ENCODE measurements at places on chromosomes 2 and 18.

DNA sequence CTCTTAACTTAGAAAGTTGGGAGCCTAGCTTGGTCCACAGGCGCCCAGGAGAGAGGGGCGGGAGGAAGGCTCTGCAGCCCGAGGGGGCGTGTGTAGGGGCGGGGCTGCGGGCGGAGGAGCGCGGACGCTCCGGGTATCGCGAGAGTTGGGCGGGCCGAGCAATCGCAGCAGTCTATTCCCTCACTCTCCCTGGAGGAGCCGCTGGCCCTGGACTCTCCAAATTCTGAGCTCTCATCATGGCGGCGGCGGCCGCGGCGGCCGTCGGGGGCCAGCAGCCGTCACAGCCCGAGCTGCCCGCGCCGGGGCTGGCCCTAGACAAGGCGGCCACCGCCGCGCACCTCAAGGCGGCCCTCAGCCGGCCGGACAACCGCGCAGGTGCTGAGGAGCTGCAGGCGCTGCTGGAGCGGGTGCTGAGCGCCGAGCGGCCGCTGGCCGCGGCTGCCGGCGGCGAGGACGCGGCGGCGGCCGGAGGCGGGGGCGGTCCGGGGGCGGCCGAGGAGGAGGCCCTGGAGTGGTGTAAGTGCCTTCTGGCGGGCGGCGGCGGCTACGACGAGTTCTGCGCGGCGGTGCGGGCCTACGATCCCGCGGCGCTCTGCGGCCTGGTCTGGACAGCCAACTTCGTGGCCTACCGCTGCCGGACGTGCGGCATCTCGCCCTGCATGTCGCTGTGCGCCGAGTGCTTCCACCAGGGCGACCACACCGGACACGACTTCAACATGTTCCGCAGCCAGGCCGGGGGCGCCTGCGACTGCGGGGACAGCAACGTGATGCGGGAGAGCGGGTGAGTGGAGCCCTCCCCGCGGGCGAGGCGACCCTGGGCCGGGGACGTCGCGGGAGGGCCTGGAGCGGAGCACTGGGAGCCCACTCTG, at the start of gene UBR3:
Gene UBR3 (plus strand): TSS at position 183 of the 869 bp plus-strand sequence. CDS start 54 bp downstream, at position 237.
- peak; percentile 87 for DNase-seq

- no peak for DNase-seq
These were observed 11.6 kb downstream of the NFE2L2 start for GRCh38 chr2:177252808-177253531.

DNA sequence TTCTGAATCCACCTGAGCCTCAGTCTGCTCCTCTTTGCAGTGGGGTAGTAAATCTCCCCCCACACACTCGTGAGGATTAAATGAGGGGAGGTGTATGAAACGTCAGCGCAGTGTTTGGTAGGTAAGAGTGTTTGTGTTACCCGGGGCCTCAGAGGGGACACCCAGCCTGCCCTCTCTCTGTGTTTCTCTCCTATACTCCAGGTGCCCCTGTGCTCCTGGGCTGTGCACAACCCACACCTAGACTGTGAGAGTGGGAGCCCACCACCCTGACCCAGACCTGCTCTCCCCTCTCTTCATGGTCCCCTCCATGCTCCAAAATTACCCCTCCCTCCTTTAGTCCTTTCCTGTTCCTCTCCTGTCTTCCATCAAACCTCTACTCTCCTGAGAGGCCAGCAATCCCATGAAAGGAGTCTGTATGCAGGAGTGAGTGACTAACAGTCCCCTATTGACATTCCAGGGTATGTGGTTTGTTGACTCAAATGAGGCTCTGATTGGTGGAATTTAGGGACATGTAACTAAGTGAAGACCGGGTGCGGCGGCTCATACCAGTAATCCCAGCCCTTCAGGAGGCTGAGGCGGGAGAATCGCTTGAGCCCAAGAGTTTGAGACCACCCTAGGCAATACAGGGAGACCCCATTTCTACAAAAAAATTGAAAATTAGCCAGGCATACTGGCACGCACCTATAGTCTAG, 10.4 kb downstream of the CIB4 start:
- no peak for DNase-seq

- DNase-seq, result no peak
These were observed 175.8 kb upstream of the TCF4 start for GRCh38 chr18:55763805-55764204.

GRCh38 chr2:203720915-203721672, 14.7 kb downstream of the CD28 start:
- DNase-seq, result no peak

- DNase-seq, result no peak
These were observed 495.0 kb downstream of the TMX3 start for GRCh38 chr18:68219872-68220271.

GRCh38 chr2:60569680-60570111, 16.2 kb upstream of the BCL11A start:
- DNase-seq, result no peak

DNA sequence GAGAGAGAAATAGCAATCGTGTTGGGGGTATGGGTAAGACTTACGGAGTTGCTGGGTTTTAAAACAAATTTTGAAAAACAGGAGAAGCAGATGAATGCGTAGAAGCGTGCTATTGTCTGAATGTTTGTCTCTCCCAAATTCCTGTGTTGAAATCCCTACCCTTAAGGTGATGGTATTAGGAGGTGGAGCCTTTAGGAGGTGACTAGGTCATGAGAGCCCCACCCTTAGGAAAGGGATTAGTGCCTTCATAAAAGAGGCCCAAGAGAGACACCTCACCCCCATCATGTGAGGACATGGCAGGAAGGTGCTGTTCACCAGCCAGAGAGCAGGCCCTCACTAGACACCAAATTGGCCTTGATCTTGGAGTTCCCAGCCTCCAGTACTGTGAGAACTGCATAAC, 40.7 kb upstream of the FZD7 start:
- no peak for DNase-seq

DNA sequence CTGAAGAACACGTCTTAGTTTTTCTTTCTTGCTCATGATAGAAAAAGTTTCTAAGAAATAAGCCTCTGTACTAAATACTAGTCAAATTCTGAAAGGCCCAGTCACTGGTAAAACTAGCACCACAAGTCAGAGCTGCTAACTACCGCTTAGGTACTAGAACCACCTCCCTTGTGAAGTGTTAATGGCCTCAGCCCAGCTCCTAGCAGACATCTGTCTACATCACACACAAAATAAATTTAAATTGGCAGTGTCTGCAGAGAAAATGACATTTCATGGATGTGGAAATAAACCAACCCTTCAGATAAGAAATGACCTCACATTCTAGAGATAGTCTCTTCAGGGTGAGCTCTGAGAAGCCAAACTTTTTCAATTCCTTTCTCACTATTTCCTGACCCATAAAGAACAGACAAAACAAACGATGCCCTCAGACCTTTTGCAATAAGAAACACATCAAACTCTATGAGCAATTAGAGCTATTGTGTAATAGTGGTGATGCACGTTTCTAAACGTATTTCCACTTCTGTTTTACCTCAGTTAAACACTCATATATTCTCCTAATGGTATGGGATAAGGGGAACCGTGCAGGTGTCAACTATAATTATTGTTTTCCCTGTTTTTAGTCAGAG, 70.3 kb upstream of the DSG1 start:
- DNase-seq, result no peak

GRCh38 chr2:157349949-157350515, 24.4 kb upstream of the ERMN start:
- DNase-seq, result no peak

DNA sequence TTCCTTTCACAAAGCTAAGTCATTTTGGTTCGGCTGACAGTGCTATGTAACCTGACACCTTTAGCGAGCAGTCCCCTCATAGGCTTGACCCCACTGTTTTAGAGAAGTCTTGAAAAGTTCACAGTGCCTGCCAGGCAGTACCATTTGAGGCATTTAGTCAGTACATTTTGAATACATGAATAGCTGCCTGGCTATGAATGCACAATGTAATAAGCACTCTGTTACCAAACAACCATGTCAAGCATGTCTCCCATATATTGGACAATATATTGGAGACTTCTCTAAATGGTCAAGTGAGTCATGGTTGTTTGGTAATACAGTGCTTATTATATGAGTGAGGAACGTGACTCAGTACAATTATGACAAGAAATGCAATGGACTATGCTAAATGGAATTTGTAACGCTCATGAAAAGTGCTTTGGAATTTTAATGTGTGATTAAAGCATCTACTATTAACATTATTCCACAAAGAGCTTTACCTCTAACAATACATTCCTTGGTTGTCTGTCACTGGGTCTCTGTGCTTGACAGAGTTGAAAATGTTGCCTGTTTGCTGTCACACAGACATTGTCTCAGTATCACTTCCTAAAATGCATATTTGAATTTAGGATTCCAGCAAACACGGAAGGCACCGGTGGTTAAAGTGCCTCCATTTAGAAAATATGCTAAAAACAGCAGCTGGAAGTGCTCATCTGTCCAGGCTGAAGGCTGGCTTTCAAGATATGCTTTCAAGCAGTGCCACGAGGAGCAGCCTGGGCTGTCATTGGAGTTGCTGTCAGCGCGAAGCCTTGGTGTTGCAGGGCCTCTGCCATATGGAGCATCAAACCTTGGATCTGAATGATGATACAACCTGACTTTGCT, 458.6 kb downstream of the FBXO15 start:
- DNase-seq, result no peak

GRCh38 chr2:147636238-147636882, 208.5 kb upstream of the ACVR2A start:
- no peak for DNase-seq

DNA sequence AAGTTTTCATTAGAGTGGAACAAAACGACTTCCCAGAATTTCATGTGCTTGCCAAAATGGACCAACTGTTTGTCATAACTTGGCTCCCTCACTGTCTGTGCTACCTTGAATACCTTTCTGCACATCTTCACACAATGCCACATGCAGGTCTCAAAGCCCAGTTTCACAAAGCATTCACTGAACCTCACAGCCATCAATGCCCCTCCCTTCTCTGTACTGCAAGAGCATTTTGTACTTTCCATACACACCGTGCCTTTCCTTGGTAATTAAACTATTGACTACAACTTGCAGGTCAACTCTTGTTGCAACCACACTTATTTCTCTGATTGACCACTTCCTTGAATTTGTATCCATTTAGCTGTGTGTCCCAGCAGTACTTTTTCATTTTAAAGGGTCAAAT, 50.5 kb downstream of the PAX3 start:
- DNase-seq, result no peak

- DNase-seq, result peak; percentile 22
These were observed 34.2 kb upstream of the EN1 start for GRCh38 chr2:118881490-118882129.

DNA sequence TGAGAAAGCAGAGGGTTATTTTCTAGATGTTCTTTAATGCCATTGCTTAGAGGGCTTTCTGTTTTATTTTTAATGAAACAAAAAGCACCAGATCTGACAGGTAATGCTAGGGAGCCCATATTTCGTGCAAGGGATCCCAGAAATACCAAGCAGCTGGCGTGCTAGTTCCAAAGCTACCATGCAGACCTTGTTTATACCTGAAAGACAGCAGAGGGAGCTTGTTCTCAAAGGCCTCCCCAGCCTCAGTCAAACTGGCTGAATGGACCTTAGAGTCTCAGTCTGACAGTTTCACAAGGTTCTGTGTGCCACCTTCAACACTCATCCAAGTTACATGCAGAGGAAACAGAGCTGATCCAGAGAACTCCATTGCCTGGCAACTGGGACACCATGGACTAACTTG, 48.6 kb downstream of the GALNT14 start:
- no peak for DNase-seq

GRCh38 chr18:21191596-21192307, 50.3 kb upstream of the GREB1L start:
- no peak for DNase-seq

DNA sequence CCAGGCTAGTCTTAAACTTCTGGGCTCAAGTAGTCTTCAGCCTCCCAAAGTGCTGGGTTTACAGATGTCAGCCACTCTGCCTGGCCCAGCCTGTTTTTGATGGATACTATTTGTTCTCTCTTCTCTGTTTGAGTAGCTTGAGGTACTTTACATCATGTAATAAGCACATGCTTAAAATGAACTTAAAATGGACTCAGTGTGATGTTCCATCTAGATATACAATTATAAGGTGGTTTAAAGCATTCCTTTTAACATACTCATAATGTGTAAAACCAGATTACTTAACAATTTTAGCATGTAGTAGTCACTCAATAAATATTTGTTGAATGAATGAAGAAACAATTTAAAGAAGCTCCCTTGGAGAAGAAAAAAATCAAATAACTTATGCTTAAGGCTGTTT, 9.6 kb downstream of the PTPRM start:
- DNase-seq, result no peak

DNA sequence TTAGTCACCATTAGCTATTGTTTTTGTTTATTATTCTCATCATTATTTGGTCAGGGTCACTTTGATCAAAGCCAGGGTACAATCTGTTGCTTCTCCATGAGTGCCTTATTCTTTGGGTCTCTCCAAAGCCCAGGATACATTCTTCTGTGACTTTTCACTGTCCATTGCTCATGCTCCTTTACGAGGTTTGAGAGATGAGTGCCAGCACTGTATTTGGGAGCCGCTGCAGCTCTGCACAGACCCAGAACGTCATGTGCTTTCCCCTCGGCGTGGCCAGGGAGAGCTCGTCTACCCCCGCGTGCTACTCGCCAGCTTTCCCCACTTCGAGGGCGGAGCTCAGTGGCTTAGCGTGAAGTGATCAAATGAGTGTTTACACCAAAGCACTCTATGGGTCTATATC, 123.7 kb downstream of the COL6A3 start:
- DNase-seq, result no peak

GRCh38 chr2:239326831-239327535, 73.8 kb downstream of the HDAC4 start:
- peak; percentile 38 for DNase-seq

GRCh38 chr2:146349334-146349733, 1495.5 kb upstream of the ACVR2A start:
- no peak for DNase-seq

- no peak for DNase-seq
These were observed 70.3 kb downstream of the SCN1A start for GRCh38 chr2:166057370-166058164.

GRCh38 chr18:12076424-12077140, 17.1 kb upstream of the ANKRD62 start:
- no peak for DNase-seq

DNA sequence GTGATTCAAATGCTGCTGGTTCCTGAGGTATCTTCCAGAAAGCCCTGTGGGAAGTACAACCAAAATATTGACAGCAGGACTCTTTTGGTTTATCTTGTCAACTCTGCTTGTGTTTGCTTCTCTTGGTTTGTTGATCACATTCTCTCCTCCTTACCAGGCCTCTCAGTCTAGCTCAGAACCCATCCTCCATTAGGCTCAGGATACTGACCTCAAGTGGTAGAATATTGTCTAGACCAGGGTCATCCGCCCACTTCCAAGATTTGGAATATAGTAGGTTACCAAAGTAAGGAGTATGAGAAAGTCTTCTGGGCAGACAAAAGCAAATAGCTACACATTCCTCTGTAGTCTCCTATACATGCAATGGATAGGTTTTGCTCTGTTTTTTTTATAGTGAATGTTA, 56.6 kb downstream of the XIRP2 start:
- no peak for DNase-seq

DNA sequence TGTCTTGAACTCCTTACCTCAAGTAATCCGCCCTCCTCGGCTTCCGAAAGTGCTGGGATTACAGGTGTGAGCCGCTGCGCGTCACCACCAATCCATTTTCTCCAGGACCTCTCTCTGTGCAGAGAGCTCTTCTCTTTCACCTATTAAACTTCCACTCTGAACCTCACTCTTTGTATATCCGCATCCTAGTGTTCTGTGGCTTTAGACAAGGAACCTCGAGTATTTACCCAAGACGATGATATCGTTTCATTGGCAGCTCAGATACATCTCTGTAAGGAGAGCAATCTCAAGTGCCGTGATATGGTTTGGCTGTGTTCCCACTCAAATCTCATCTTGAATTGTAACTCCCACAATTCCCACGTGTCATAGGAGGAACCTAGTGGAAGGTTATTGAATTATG, 15.1 kb upstream of the WDR33 start:
- no peak for DNase-seq

- no peak for DNase-seq
These were observed 26.8 kb downstream of the PLEK start for GRCh38 chr2:68391869-68392268.
